ENCODE measurements at places on chromosomes 11 and 22.

DNA sequence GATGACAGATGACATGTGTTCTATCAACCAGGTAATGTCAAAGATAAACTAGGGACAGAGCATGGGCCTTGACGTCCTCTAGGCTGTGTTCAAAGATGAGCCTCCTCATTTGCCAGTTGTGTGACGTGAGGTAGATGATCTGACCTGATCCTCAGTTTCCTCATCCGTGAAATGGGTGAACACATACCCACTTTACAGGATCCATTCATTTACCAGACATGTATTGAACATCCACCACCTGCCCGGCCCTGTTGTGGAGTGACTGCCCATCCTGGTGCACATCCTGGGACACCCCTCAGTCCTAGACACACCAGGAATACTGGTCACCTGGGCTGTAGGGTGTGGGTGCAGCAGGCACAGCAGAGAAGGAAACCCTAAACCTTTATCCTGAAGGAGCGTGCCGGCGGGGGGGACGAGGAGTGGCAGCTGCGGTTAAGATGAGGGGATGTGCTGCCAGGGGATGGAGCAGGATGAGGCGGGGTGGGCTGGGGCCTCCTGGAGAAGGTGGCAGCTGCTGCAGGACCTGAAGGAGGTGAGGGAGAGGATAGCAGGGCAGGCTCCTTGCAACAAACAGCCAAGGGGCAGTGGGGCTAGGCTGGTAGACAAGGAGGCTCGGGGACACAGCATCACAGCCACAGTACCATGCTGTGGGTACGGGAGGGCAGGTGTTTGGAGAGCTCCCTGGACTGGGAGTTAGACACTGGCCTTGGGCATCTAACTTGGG lies 8.4 kb downstream of the CLDN5 start:
- no peak for DNase-seq

DNA sequence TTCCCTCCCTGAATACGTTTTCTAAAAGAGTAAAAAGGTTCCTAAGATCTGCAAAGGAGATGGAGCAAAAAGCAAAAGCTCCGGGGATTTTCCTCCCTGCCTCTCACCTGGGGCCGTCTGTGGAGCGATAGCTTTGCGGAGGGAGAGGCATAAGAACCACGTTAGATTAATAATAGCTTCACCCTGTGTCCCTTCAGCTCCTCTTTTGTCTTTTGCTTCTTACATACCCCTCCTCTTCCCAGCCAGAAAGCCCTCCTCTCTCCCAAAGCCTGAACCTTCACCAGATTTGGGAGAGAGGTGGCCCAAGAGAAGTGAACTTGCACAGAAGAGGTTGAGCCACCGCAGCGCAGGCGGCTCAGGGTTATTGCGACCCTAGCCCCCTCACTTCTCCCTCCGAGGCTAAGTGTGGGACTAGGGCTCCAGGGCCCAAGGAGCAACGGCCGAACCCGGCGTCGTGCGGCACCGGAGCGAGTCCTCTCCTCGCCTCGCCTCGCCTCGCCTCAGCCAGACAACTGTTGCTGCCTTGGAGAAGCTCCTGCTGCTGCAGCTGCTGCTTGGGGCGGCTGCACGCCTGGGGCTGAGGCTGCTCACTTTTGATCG lies 97.6 kb upstream of the HSD17B12 start:
- DNase-seq = no peak

GRCh38 chr22:30196141-30196879 lies 50.2 kb downstream of the LIF start:
- DNase-seq = peak; percentile 26

DNA sequence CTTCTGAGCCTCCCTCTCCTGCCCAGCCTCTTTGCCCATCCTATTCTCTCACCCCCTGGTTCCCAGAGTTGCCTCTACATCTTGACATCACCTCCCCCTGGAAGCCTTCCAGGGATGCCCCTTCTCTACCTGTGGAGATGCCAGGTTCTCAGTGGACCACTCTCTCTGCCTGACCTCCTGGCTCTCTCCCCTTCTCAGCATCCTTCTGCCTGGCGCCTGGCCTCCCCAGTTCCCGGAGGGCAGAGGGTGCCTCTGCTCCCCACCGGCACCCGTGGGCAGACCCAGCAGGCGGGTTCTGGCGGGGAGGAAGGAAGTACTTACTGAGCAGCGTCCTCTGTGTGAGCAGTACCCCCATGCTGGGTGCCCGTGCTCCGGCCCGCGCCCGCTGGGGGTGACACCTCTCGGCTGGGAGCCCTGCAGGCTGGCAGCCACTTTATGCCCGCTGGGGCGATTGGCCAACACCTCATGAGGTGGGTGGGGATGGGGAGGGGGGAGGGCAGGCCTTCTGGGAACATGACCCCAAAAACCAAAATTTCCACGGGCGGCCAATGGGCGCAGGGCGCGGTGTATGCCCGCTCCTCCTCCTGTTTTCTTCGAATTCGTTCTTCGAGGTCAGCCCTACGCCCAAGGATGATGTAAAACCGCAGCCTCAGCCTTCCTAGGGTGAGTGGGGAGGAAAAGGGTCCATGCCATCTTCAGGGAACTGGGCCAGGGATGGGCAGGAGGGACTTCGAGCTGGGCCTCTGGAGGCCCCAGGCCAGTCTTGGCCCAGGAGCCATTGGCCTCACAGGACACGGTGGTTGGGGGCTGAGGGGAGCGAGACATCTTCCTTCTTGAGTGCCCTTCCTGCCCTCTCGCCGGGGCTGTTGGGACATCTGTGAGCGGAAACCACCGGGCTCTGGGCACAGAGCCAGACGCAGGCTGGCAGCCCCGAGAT lies at the start of gene OSM:
TSS of gene OSM (minus strand) at position 407 of the 937 bp plus-strand sequence. CDS start at position 355, 52 bp downstream.
- peak; percentile 49 for DNase-seq

- DNase-seq = no peak
Observed at GRCh38 chr11:64710418-64711137, 12.4 kb downstream of the NRXN2 start.

- no peak for DNase-seq
Observed at GRCh38 chr11:109729761-109730160, 307.8 kb downstream of the C11orf87 start.

- no peak for DNase-seq
Observed at GRCh38 chr11:34495724-34496377, 17.7 kb downstream of the ELF5 start.

DNA sequence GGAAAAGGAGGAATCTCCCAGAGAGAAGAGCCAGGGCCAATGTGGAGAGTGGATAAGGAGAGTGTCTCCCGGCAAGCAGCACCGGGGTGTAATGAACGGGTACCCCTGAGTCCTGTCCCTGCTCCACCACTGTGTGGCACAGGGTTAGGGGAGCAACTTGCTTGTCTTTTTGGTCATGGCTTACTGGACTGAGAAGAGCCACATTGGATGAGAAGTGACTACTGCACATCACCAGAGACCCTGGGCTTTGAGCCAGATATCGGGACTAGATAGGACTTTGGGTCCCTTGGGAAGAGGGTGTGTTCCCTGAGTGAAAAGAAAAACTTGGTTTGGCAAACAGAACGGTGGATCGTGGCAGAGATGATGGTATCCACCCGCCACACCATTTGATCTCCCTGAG lies 24.6 kb downstream of the SDHAF2 start:
- DNase-seq = no peak

DNA sequence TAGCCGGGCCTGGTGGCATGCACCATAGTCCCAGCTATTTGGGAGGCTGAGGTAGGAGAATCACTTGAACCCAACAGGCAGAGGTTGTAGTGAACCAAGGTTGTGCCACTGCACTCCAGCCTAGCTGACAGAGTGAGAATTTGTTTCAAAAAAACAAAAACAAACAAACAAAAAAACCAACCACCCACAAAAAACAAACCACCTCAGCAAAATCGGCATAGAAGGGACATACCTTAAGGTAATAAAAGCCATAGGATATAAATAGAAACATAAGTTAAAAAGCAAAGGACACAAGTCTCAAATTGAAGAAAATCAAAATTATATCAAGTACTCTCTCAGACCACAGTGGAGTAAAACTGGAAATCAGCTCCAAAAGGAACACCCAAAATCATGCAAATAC lies 33.2 kb downstream of the PIWIL3 start:
- DNase-seq = no peak

DNA sequence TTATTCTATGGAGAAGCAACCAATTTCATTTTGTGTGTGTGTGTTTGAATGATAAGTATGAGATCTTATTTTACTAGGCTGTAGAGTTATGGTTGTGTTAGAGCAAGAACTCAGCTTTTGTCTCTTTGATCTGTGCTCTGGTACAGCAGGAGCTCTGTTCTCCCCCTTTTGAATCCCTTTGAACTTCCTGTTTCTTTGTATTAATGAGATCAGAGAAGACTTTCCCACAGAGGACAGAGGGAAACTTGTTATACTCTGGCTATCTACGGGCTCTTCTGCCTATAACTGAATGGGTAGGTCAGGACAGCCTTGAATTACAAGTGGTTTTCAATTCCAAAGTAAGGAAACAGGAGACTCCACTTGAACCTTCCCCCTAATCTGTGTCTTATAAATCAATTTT lies 1015.0 kb upstream of the RAG2 start:
- no peak for DNase-seq

DNA sequence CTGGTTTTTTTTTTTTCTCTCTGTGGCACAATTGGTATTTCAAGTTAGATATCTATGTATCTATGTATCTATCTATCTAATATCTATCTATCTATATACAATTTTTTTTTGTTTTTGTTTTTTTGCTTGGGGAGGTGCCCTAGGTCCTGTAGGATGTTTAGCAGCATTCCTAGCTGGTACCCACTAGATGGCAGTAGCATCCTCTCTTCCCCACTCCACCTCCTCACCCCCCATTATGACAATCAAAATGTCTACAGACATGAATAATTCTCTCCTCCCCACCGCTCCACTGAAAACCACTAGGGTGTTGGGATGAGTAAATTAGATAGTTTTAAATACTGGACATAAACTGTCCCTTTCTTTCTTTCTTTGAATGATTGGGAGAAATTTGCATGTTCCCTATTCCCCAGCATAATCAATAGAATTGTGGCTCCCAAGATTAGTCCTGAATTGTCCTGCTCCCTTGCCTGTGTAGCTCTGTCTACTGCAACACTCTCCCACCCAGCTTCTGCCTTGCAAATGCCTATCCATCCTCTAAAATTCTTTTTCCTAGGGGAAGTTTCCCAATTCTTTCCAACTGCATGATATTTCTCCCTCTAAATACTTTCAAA lies 1152.4 kb downstream of the LRRC4C start:
- DNase-seq = no peak

DNA sequence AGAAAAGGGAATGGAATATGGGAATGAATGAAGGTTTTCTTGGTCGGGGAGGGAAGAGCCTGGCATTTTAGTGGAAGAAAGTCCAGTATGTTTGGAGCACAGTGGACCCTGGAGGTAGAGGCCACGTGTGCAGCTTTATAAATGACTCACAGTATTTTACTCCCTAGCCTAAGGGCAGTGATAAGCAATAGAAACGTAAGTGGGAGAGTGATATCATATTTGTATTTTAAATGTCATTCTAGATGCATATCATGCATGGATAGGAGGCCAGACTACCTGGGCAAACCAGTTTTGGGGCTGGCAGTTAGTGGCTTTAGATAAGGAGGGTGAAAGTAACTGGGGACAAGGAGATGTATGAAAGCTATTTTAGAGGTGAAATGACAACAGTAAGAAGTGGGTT lies 174.1 kb downstream of the ARHGAP42 start:
- no peak for DNase-seq

DNA sequence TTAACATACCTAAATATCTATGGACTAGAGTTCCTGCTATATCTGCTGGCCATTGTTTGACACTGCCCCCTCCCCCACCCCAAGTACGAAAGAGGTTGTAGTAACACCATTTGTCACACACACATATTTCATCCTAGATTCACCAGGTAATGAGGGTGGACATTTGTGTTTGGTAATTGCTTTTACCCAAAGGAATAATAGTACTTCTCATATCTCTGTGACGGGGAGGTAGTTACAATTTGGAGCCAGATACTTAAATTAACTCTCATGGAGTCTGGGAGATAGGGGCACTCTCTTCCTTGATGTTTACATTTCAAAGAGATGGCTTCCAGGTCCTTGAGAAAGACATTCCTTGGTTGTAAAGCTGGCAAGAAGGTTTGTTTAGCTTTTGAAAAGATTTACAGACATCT lies 38.7 kb downstream of the REXO2 start:
- DNase-seq = no peak

GRCh38 chr11:13118194-13118593 lies 109.1 kb downstream of the RASSF10 start:
- no peak for DNase-seq

GRCh38 chr11:2924381-2924780 lies 4.8 kb downstream of the PHLDA2 start:
- no peak for DNase-seq

DNA sequence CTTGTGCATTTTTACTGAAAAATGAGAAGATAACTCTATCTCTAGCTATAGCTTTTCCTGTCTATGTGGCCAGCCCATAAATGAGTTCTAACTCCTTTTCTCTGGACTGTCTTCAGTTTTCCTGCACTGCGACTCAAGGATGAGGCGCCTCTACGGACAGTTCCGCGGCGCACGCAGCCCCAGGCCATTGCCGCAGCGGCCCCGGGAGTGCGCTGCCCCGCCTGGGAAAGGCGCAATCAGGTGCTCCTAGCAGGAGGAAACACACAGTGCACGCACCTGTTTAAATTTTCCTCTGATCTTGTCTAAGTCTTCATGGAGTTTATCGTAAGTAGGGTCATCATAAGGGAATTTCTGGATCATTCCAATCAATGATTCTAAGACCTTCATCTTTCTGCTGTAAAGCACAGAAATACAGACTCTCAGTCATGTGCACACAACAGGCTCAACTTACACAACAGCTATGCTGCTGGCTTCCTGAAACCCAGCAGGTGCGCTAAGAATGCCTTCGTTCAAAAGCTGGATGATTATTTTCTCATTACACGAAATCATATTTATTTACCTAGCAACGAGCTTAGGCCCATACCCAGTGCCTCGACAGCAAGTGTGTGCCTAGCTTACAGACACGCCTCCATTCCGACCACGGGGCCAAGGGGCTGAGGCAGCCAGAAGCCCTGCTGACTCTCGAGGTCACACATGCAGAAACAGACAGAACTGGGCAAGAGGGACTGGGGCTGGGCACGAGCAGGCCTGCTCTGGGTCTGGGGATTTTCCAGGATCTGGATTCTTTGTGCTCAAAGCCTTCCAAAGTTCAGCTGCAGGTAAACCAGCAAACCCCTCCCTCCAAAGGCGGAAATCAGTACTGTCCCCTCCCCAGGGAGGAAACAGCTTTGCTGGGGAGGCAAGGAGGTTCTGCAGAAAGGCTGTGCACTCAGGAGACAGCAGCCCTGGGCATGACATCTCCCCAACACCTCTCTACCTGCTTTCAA lies 7.2 kb downstream of the LTO1 start:
- no peak for DNase-seq

GRCh38 chr11:9438611-9439010 lies 22.2 kb upstream of the ZNF143 start:
- no peak for DNase-seq

- no peak for DNase-seq
Observed at GRCh38 chr11:117483372-117483771, 155.7 kb downstream of the CEP164 start.

GRCh38 chr22:50706481-50707125 lies 31.4 kb upstream of the ACR start:
- DNase-seq = no peak

DNA sequence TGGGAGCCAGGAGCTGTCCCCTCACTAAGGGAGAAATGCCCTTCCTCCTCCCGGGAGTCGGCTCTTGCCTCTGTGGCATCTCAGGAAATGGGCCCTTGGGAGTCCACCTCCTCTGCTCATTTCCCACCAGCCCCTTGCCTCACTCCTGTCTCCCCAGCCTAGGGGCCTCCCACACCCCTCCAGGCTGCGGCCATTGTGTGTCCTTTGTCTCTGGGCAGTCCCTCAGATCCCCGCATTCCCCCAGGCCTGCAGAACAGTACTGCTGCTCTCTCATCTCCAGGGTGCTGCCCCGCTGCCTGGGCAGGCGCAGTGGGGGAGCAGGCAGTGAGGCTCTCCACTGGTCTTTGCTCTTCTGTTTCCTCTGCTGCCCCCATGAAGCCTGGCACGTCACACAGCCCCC lies 25.0 kb downstream of the ADA2 start:
- no peak for DNase-seq

Data from stimulated activated CD8-positive, alpha-beta memory T cell treated with anti-CD3 and anti-CD28 coated beads, Interleukin-7, amount 100 ng/mL, for 1 hour (primary cell).